ENCODE measurements at places on chromosomes 13 and 19.
A peak's percentile ranks its signal among the peaks of the same experiment; 100 is the strongest.

- DNase-seq: no peak
Measured at GRCh38 chr19:38204096-38204495, 19.9 kb downstream of the DPF1 start.

GRCh38 chr13:19959141-19959830 is 759 bp downstream of the ZMYM2 start:
- peak; percentile 46 for DNase-seq

DNA sequence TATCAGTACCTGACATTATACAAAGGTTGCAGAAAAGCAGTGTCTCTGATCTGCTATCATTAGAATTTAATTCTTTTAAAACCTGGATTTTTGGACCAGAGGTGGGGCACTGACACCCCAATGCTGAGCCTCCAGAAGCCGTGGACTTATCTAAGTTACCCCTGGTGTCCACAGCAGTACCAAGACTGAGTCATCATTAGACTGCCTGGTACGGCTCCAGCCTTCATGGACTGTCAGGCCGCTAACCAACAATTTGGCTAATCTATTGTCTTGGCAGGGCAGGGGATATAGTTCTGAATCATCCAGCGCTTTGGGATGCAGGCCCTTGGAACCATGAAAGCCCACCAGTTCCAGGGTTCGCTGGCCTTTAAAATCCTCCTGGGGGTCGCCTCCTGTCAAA is 78.3 kb downstream of the TSHZ3 start:
- DNase-seq: no peak

GRCh38 chr19:2533686-2534422 is 57.9 kb downstream of the GADD45B start:
- DNase-seq: peak; percentile 18

GRCh38 chr13:78065141-78065540 is 146.5 kb upstream of the EDNRB start:
- no peak for DNase-seq

- no peak for DNase-seq
Measured at GRCh38 chr19:11268783-11269267, 6.5 kb upstream of the DOCK6 start.

DNA sequence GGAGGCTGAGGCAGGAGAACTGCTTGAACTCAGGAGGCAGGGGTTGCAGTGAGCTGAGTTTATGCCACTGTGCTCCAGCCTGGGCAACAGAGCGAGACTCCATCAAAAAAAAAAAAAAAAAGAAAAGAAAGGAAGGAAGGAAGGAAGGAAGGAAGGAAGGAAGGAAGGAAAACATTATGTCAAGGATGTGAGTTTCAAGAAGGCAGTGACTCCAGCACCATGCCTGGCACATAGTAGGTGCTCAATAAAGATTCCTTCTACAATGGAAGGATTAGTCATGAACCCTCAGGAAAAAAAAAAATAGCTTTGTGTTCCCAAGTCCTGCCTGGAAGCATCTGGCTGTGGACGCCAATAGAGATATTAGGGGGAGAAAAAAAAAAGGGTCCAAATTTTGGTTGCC is 10.1 kb upstream of the ZNRF4 start:
- no peak for DNase-seq

DNA sequence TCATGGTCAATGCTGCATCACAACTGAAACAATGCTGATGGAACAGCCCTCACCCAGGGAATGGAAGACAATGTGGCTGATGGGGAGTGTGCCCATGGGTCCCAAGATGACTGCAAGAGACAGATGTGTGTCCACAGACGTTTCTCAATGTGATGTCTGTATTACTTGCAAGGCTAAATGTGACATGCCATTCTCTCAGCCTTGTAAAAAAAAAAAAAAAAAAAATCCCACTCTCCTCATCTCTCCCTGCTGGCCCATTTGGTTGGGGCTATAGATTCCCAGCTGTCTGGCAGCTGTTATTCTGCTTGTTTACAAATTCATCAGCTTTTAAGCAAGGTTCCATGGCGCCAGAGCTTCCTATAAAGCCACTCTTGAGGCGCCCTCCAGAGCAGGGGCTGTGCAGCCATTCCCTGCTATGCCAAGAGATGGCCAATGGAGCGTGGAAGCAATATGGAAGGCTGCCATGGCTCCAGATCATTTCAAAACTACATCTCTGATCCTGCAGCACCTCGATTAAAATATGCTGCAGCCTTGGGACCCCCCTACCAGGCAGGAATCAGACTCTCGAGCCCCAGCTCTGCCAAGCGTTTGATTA is 294.8 kb downstream of the FOXO1 start:
- no peak for DNase-seq

DNA sequence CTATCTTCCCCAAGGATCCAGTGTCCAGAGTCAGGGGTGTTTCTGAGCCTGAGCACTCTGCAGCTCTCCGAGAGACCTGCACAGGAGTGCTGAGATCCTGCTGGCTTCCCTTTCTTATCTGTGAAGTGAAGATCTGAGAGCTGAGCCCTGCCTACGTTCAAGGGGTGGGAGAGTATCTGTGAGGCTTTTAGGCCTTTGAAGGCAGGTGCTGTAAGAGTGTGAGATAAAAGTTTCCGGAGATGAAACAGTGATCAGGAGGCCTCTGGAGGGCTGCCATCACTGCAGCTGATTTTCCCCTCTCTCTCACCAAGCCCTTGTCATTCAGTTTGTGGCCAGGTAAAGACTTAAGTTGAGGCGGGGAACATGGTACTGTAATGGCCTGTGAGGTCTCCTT is 83.1 kb downstream of the AKAP11 start:
- DNase-seq: no peak

DNA sequence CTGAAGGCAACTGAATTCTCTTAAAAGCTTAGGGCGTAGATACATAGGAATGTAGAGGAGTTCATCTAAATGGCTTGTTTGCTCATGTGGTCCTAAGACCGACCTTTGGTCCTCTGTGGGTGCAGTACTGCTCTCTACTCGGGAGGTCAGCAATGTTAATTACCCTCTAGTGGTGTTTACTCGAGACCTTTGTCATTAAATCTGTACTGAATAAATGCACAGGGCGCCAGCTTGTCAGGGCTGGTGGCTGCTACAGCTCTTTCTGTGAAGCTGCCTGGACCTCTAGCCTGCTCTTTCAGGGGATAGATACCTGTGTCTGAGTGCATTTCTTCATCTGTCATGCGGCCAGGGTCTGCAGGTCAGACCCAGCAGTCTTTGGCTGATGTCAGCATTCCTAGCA is 29.2 kb upstream of the MPHOSPH8 start:
- no peak for DNase-seq

DNA sequence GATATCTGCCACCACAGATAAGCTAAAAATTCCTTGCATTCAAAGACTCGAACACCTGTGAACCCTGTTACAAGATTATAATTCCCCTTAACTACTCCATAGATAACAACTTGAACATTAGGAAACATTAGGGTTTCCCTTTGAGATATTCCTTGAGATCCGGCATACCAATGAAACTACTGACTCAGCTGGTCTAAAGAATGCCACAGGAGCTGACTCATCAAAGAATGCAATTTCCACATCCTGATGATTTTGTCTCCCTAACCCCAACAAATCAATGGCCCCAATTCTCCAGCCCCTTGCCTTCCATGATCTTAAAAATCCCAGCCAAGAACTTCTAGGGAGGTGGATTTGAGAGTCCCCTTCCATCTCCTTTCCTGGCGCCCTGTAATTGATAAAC is 35.6 kb upstream of the ZNF599 start:
- DNase-seq: peak; percentile 30

DNA sequence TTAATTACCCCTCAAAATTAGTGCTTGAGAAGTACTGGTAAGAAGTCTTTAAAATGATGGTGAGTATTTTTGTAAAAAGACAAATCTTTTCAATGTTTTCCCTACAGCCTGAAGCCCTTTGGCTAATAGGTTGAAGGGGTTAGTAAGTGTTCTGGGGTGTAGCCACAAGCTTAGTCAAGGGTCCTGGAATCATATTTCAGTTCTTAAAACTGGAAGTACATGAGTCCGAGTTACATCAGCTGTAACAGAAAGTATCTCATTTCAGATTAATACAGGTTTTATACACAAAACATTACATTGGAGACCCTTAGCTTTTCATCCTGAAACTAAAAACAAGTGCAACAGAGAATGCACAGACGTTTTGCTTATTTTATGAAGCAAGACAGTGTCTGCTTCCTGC is 52.7 kb upstream of the TEX29 start:
- DNase-seq: no peak

GRCh38 chr13:78596399-78596735 is 7.0 kb downstream of the POU4F1 start:
- no peak for DNase-seq

- DNase-seq: no peak
Measured at GRCh38 chr13:74114202-74114601, 20.0 kb downstream of the KLF12 start.

DNA sequence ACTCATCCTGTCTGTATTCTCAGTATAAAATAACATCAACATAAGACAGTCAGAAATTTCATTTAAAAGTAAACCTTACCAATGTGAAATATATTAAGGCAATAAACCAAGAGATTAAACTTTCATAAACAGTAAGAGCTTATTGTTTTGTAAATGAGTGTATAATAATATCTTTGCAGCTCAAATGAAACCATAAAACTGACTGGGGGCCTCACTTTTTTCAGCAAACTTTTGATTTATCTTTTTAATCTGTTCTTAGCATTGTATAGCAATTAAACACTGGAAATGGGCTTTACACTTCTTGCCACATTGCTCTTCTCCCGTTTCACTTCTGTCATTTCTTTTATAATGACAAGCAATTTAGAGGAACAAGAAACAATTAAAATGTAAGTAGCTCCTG is 580.3 kb downstream of the GPC6 start:
- DNase-seq: no peak

- DNase-seq: no peak
Measured at GRCh38 chr19:9996541-9996940, 13.8 kb downstream of the COL5A3 start.

DNA sequence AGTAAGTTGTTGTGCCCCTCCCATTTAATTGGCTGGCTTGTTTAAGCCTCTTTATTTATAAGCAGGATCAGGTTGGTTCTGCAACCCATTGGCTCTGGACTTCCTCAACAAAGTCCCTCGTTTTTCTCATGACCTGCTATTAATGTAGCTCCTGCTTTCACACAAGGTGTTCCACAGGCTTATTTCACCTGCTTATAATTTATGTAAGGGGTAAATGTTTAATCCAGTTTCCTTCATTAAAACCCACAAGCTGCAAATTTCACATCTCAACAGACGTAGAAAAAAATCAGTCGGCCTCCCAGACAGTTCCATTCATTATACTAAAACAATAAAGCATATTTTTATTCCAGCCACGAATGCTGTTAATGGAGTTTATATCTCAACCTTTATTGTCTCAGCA is 86.1 kb downstream of the TBC1D4 start:
- no peak for DNase-seq

GRCh38 chr19:35490364-35490763 is at the start of gene KRTDAP:
TSS of gene KRTDAP (minus strand) at chr19:35490464. CDS start at chr19:35490442, 22 bp downstream.
- no peak for DNase-seq

DNA sequence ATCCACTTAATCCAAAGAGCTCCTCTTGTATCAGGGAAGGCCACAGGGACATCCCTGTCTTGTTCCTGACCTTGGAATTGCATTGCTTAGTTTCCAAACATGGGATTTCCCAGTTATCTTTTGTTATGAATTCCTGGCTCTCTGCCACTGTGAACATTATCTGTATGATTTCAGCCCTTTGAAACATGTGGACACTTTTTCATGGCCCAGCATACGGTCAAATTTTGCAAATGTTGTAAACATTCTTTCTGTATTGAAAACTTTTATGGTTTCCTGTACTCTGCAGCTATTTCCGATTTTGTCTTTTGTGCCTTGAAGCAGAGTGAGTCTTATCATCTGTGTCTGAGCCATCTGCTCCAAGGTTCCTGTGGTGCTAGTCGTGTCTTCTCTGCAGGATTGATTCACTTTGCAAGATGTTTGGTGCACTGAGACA is 4.5 kb upstream of the CFAP97D2 start:
- no peak for DNase-seq

DNA sequence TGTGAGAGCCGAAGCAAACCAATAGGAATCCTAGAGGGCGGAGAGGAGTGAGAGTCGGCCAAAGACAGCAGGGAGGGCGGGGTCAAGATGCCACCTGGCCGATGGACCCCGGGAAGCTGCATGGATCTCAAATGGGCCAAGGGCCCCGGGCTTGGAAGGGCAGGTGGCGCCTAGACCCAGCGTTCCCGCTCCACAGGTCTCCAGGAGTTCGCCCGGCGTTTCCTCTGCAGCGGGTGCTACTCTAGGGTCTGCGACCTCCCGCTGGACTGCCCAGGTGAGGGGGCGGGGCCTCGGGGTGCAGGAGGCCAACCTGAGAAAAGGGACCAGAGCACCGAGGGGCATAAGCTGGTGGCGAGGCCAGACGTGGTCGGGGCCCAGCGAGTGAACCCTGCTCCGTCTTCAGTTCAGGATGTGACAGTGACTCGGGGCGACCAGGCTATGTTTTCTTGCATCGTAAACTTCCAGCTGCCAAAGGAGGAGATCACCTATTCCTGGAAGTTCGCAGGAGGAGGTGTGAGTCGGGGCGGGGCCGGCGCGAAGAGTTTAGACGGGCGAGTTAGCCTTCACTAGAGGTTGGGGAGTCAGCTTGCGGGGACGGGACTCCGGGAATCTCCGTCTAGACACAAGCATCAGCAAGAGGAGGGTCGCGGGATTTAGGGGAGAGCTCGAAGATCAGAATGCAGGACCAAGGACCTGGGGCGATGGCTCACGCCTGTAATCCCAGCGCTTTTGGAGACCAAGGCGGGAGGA is 9.9 kb downstream of the SPACA6 start:
- no peak for DNase-seq

GRCh38 chr19:13691569-13692435 is 72.5 kb upstream of the MRI1 start:
- no peak for DNase-seq

- no peak for DNase-seq
Measured at GRCh38 chr19:47094557-47095475, 18.8 kb downstream of the ZC3H4 start.

DNA sequence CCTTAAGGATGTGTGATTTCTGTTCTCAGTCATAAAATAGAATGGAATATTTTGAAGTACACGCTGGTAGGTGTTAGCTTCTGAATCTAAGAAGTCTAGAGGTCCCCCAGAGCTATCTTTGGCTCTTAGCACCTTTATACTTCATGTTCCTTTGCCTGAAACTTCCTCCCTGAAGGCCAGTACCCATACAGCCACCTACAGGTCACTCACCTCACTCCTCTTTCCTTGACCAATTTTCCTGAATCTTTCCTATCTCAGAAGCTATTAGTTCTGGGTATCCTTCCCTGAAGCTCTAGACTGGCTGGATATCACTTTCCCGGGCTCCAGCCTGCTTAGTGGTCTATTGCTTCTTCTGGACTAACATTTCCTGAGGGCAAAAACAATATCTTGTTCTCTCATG is 93.4 kb upstream of the EDNRB start:
- DNase-seq: no peak

GRCh38 chr13:77016251-77016812 is 10.6 kb downstream of the FBXL3 start:
- DNase-seq: no peak

- no peak for DNase-seq
Measured at GRCh38 chr13:50268500-50268899, 253.3 kb downstream of the KCNRG start.
